Urothelium cell line (cell line): ENCODE measurements at places on chromosomes 5 and 9.

DNA sequence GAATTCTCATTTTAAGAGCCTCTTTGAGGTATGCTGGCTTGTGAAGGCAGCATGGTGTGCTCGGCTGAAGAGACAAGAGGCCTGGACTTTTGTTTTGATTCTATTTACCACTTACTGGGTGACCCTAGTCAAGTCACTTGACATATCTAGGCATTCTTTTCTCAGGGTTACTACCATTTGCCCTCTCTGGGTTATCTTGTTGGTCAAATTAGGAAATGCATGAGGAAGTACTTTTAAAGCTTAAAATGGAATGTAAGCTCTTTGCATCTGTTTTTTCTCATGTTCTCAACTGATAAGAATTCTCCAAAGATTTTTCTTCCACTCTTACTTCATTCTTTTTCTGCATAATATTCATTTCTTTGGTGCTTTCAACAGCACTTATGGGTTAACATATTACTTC lies 173.1 kb downstream of the PLK2 start:
- DNase-seq: no peak

DNA sequence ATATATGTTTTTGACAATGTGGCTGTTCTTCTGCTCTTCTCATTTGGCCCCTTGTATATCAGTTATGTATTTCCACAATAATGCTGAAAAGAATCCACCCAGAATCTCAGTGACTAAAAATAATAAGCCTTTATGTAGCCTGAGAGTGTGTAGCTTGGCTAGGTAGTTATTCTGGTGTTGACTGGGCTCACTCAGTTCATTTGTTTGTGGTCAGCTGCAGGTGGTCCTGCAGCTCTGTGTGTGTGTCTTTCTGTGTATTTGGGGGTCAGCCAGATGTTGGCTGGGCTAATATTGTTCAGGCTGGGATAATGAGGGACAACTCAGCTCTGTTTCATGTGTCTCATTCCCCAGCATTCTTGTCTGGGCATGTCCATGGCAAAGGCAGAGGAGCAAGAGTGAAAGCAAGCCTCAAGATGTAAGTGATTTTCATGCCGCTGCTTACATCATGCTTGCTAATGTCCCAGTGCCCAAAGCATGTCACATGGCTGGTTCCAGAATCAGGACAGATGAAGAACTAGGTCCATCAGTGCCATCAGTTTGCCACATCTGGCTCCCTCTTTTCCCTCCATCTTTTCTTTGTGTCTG lies 162.8 kb downstream of the KCTD16 start:
- no peak for DNase-seq

DNA sequence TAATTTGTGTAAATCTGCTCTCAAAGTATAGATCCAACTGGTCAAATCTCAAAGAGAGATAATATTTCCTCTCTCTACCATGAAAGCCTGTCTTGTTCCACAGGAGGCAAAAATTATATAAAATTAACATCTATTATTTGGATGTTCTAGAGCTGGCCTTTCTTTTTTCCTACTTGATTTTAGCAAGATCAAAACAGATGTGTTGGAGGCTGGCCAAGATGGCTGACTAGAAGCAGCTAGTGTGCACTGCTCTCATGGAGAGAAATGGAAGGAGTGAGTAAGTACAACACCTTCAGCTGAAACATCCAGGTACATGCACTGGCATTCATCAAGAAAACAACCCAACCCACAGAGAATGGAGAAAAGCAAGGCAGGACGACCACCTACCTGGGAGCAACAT lies 298.6 kb upstream of the SLC24A2 start:
- DNase-seq: no peak

DNA sequence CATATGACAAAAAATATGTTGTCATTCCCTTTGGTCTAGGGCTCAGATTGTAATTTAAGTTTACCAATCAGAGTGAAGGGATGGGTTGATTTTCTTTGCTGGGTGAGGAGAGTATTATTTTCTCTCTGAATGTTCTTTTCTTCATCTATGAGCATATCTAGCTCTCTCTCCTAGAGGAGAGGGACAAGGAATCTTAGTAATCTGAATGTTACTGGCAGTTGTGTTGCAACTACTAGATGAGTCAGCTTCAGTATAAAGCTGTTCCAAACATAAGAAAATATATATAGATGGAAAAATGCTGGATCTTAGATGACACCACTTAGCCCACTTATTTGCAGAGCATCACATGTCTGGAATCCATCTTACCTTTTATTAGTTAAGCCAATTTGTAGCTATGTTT lies 259.3 kb downstream of the TUSC1 start:
- no peak for DNase-seq

DNA sequence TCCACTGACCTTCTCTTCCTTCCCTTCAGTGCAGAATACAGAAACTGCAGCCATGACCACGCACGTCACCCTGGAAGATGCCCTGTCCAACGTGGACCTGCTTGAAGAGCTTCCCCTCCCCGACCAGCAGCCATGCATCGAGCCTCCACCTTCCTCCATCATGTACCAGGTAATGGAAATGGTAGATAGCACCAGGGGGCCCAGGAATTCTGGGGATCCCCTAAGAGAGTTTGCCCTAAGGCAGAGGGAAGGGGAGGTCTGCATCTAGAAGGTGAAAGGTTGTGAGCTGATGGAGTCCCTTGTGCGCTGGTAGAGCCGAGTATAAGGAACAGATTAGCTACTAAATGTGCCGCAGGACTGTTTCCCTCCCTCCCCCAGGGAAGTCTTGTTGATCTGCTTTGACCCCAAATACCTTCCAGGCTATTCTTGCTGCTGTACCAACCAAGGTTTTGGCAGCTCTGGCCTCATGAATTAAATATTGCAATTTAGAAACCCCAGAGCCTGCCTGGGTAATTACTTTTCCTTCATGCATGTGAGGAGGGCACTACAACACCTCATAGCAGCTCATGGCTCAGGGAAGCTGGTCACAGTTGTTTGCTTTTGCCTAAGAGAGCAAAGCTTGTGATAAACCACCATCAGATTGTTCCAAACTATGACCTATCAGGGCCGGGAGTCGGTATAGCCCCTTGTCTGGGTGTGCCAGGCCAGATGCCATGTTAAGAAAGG lies 19.6 kb downstream of the CYFIP2 start:
- no peak for DNase-seq

DNA sequence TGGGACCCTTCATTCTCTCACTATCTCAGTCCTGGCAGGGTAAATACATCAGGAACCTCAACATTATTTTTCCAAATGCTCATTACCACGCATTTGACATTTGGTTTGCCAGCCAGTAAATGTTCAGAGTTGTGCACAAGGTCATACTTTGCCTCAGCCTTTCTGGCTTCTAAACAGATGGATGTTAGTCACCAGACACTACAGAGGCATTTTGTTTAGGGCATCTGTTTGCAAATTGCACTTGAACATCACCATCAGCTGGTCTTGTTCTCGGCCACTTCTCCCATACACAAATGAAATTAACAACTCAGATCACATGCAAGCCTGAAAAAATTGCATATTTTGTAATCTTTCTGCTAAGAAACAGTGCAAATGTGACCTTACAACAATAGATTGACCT lies 75.0 kb upstream of the SLC1A1 start:
- no peak for DNase-seq

GRCh38 chr5:126519637-126520592 lies 75.1 kb downstream of the ALDH7A1 start:
- no peak for DNase-seq

GRCh38 chr5:22590677-22591268 lies 262.4 kb downstream of the CDH12 start:
- DNase-seq: no peak

- DNase-seq: no peak
These were observed 244.5 kb upstream of the C9orf72 start for GRCh38 chr9:27817747-27818146.

DNA sequence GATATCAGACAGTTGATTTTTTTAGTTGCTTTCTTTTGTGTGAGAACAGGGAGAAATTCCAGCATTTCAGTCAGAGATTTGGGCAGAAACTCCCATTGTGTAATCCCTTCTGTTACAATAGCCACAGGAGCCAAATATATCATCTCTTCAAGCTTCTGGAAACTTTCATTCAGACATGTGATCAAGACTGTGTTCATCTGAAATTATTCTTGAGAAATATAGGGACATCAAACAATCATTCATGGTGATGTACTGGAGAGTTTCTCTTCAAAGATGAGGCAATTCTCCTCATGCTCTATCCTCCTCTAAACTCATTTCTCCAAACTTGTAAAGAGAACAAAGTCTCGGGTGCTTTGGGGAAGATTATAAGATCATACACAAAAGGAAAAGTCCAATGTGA lies 35.2 kb upstream of the CSNK1G3 start:
- DNase-seq: no peak

DNA sequence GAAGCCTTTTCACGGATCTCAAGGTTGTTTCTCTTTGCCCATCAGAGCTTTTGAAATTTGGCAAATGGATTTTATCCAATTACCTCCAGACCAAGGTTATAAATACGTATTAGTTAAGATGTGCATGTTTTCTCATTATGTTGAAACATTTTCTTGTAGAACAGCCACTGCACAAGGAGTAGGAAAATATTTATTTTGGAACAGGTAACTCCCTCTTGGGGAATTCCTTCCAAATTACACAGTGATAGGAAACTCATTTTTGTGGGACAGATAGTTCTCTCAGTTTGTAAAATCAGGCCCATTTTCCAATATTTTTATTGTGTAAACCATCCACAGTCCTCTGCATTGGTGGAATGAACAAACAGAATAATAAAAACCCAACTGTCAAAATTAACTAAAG lies 23.0 kb downstream of the TMEM232 start:
- no peak for DNase-seq

GRCh38 chr5:78492224-78492623 lies 131.8 kb downstream of the SCAMP1 start:
- no peak for DNase-seq

GRCh38 chr9:18390393-18390792 lies 83.6 kb upstream of the ADAMTSL1 start:
- no peak for DNase-seq

- DNase-seq: peak; percentile 16
These were observed 84.3 kb upstream of the PPP2R2B start for GRCh38 chr5:146962801-146963355.

DNA sequence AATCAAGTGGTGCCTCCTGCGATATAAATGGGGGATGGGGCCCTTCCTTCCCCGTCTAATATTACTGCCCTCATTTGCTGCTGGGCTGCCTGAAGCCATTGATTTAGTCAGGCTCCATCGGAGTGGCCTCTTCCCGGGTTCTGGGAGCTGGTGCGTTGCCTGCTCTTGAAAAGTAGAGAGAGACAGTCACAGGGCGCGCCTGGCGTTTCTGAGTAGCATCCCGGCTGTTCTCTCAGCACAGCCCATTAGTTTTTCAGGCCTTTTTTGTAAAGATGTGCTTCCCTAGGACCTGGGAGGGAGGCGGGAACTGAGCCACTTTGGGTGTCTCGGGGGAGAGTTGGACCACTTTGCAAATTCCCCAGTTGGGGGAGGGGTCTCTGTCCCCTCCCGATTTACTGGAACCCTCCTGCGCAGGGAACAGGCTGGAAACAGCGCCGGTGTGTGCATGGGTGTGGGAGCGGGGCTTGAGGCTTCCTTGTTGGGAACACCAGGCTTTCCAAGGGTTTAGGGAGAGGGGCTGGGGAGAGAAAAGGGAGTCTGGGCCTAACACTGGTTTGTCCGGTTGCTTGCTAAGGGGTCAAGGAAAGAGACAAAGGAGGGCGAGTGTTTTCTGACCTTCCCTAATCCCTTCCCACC lies 4.7 kb downstream of the PRDM6 start:
- no peak for DNase-seq

DNA sequence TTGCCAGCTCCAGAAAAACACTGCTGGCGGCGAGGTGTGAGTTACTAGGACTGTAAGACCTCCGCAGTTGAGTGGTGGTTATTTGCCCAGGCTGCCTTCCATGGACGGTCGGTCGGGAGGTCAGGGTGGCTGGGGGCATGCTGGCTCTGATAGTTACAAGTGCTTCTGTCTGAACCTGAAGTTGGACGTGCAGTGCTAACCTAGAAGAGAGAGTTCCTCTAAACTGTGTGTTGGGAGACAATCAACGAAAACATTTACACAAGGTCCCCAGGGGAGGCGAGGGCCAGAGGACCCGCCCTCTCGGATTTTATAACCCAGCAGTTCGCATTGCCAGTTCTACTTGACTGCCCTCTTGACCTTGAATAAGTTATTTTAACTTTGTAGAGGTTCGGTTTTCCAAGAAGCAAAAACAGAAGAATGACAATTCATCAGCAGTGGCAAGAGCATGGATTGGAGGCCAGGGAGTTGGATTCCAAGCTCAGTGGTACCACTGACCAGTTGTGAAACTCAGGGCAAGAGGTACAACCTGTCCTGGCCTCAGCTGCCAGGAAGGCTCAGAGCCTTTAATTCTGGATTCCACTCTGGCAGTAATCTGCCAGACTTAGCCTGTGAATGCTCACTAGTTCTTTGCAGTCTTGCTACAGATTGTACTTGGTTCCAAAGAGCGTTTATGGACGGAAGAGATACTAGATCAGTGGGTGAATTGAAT lies 28.7 kb upstream of the PDE8B start:
- no peak for DNase-seq

GRCh38 chr5:28561522-28561921 lies 1523.1 kb upstream of the CDH9 start:
- no peak for DNase-seq

- peak; percentile 55 for DNase-seq
These were observed 828 bp downstream of the ZSWIM6 start for GRCh38 chr5:61332851-61333320.

DNA sequence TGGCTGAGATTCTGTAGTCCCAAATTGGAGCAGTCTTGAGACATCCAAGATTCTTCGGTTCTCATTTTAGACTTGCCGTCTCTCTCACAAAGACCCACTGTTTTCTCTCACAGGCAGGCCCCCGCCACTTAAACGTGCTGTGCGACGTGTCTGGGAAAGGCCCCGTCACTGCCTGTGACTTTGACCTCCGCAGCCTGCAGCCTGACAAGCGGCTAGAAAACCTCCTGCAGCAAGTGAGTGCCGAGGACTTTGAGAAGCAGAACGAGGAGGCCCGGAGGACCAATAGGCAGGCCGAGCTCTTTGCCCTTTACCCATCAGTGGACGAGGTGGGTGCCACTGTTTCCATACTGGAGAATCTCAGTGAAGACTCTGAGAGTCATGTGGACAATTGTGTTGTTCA lies 97.2 kb downstream of the DOCK8 start:
- no peak for DNase-seq

GRCh38 chr9:29548436-29548835 lies 1975.2 kb upstream of the C9orf72 start:
- no peak for DNase-seq
